Frontal cortex (tissue), 4 donors: ENCODE measurements at places on chromosomes 13 and 19.

DNA sequence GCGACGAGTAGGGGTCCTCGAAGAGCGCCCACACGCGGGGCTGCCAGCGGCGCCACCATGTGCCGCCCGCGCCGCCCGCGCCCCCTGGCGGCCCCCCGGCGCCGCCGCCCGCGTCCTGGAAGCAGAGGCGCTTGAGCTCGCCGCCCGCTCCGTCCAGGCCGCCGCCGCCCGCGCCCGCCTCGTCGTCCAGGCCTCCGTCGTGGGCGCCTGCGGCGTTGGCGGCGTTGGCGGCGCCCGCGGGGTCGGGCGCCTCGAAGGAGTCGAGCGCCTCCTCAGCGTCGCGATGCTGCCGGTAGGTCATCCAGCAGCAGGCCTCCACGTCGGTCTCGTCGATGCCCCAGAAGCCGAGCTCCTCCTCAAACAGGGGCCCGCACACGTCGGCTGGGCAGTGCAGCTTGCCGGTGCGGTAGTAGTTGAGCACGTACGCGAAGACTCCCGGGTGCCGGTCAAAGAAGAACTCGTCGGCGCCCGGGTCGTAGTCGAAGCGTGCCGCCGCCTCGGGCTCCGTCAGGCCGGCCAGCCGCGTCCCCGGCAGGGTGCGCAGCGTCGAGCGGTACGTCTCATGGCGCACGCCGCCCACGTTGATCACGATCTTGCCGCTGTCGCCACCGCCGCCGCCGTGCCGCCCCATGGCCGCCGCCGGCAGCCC lies 829 bp downstream of the KCNC3 start:
- DNase-seq, result no peak

DNA sequence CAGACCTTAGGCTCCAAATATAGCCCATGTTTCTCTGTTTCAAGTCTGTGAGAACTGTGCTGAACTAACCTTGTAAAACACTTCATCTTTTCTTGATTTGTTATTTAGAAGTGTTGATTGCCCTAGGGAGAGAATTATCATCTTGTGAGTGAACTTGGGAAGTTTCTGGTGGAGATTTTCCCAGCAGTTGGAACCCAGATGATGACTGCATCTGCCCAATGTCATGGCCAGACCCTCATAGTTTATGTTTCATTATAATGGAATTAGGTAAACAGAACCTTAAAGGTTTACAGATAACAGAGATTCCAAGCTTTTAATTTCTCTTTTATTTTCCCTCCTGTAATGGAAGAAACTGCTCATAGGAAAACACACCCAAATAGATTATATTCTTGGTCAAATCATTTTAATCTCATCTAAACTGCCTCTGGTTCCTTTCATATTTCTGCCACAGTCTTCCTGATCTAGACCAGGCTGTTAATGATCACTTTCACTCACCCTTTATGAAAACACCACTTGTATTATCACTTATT lies 569.1 kb downstream of the KCTD12 start:
- DNase-seq, result no peak

DNA sequence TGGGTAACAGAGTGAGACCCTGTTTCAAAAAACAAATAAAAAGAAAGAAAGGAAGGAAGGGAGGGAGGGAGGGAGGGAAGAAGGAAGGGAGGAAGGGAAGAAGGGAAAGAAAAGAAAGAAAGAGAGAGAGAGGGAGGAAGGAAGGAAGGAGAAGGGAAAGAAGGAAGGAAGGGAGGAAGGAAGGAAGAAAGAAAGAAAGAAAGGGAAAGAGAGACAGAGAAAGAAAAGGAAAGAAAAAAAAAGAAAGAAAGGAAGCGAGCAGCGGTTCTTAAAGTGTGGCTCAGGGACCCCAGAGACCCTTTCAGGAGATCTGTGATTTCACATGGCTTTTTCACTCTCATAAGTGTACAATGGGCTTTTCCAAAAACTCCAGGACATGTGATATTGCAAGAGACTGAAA lies 9.9 kb upstream of the CADM4 start:
- DNase-seq, result no peak

DNA sequence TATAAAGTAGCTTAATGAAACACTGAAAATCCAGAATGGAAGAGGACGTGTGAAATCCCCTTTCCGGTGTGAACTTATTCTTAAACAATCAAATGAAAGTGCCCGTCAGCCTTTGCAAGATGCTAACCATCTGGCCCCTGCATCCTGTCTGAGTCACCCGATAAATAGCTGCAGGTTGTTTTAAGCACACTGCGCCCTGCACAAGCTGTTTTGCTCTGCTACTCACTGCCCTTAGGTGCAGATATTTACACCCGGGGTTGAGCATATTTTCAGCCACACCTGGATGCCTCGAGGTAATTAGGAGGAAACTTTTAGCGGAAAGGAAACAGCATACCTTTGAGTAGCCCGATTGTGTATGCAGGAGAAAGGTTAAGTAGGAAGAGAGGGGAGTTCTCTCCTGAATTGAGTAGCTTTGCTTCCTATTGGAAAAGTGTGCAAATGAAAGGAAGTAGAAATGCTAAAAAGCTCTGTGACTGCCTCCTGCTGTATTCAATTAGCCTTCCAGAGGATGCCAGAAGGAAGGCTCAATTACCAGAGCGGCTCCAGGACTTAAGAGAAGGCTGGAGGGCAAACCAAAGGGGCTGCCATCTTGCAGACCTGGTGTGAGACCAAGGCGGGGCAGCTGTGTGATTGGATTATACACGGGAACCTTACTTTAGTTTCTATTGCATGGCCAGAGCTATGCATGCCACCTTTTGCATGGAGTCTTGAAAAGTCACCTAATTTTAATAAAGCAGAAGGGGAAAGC lies 42.5 kb downstream of the IRS2 start:
- DNase-seq, result no peak

GRCh38 chr19:44722131-44723121 lies 23.5 kb downstream of the CEACAM16 start:
- DNase-seq, result no peak

DNA sequence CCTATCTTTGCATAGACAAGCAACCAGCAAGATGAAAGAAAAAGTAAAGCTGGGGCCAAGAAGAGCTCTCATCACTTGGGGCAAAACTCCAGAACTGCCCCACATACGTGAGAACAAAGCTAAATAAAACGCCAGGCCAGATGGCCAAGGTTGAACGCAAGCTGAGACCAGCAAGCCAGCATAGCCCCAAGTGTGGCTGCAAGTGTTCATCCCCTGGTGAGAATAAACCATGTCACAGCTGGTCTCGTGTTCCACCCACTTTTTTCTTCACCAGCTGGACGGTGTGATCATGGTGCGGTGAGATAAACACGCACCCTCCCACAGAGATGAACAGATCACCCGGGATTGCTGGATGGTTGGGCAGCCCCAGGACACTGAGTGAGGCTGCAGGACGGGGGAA lies 109.6 kb upstream of the CACNA1A start:
- no peak for DNase-seq

DNA sequence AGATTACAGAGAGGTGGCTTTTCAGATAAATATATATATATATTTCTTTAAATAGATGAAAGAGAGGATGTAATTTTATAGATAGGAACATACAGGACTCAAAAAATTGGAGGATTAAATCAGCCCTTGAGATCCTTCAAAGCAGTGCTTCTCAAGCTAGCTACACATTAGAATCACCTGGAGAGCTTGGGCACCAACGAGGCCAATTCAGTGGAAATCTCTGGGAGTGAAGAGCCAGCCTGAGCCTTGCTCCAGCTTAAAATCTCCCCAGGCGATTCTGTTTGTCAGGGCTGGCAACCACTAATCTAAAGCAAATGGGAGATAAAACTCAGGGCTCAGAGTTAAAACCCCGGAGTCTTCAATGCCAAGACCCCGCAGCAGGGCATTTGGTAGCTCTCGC lies 15.0 kb upstream of the CLN5 start:
- DNase-seq, result no peak

GRCh38 chr13:72109863-72110262 lies 242.9 kb upstream of the DACH1 start:
- no peak for DNase-seq

GRCh38 chr13:86269511-86269910 lies 470.3 kb upstream of the SLITRK6 start:
- DNase-seq, result no peak

- DNase-seq, result no peak
These were observed 39.9 kb downstream of the DOCK9 start for GRCh38 chr13:98937911-98938381.

DNA sequence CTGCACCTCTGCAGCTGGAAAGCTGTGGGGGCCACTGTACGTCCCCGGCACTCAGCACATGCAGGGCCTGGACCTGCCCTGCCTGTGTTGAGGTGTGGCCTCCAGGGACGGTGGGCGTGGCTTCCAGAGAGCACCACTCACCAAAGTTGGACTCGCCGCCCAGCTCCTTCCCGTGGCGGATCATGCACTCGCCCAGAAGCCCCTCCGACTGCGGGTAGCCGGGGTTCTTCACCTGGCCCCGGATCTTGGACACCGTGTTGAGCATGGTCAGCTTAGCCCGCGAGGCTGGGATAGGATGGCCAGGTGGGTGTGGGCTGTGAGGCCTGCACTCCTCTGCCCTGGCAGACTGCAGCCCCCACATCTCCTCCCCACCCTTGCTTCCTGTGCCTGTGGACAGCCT lies 22.0 kb downstream of the MPND start:
- no peak for DNase-seq

GRCh38 chr13:29909975-29910674 lies 59.7 kb upstream of the UBL3 start:
- no peak for DNase-seq

DNA sequence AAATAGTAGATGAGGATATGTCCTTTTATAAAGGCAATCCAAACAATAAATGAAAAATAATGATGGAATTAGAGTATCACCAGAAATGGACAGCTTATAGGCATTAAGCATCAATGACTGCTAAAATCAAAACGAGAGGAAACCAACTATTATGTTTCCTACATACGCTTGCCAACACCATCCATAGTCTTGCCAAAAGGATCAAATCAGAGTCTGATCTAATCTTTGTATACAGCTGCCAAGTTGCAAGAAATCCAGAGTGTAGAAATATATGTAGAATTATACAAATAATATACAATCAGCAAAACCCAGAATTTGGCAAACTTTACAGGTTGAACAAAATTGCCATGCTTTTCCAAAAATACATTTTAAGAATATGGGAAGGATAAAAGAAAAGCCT lies 1661.6 kb downstream of the SLITRK1 start:
- DNase-seq, result no peak

GRCh38 chr13:28527629-28528028 lies 32.7 kb upstream of the FLT1 start:
- DNase-seq, result no peak

DNA sequence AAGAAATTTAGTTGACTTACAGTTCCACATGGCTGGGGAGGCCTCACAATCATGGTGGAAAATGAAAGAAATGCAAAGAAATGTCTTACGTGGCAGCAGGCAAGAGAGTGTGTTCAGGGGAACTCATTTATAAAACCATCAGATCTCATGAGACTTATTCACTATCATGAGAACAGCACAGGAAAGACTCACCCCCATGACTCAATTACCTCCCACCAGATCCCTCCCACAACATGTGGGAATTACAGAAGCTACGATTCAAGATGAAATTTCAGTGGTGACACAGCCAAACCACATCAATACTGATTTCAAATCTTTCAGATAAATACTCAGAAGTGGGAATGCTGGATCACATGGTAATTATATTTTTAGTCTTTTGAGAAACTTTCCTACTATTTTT lies 1357.9 kb downstream of the SLITRK5 start:
- no peak for DNase-seq

GRCh38 chr13:59424661-59425060 lies 739.1 kb downstream of the DIAPH3 start:
- DNase-seq, result no peak

DNA sequence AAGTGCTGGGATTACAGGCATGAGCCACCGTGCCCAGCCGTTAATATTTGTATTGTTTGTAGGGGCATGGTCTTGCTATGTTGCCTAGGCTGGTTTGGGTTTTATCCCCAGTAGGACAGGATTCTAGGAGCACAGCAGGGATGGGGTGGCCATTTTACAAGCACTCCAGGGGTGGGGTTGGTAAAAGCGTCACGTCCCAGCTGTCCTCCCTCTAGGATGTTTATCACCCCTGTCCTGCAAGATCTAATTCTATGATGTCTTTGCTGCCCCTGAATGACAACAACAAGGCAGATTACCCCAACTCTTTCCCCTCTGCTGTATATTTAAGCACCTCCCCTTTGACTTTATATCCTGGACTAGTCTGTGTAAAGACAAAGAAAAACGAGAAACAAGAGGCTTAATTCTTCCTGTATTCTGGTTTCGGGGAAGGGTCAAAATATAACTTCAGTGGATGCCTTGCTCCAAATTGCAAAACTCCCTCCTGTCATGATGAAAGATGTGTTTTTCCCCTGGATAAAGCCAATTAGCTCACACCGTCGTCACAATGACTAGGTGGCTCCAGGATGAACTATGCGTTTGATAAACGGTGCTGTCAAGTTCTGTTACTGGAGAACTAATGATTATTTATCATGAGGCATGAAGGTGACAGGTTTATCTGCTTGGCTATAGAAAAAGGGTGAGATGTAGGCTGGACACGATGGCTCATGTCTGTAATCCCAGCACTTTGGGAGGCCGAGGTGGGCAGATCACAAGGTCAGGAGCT lies 27.8 kb upstream of the OR1M1 start:
- no peak for DNase-seq
